ENCODE measurements at places on chromosomes 2 and 18.

GRCh38 chr2:205022841-205023240 is 477.6 kb downstream of the PARD3B start:
- DNase-seq: no peak

DNA sequence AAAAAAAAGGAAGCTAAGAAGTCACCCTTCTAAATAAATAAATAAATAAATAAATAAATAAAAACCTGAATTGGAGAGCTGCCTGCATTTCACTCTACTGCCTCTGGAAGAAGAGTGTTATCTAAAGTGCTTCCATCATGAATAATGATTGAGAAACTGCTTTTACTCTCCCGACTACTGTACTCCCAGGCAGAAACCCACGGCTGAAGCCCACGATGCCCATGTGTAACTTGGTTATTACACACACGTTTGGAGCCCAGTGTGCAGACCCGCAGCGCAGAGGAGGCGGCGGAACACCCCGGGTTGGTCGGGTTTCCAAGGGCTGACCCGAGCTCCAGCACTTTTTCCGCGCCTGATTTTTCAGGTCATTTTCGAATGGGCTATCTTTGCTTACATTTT is 697 bp upstream of the SPATS2L start:
- DNase-seq: no peak

DNA sequence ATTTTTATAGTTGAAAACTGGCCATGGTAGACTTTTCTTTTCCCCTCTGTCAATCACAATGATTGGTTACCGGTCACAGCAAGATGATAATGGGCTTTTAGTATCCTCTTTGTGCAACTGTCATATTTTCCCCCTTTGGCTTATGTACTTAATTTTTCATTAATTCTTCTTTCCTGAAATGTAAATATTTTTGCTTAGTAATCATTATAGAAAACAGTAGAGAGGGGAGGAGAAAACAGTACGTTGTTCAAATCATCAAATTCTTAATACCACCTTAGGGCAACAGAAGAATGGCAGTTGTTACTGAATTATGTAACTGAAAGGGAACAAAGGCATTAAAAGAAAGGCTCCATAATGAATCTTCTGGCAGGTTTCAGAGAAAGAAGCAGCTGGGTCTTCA is 699.0 kb downstream of the METTL4 start:
- no peak for DNase-seq

DNA sequence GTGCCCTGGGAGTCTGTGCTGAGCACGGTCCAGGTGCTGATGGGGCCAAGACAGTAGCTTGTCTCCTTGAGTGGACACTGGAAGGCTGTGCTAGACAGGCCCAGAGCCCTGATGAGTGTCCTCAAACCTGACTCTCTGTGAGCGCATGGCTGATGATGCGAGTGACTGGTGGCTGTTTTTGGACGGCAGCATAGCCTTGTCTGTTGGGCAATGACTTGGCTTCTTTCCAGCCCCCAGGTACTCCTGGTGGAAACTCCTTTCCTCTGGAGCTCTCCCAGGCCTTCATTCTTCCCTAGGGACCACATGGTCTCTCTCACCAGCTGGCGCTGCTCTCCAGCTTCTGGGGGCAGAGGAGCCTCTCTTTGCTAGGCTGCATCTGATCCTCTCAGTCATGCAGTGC is 207.6 kb upstream of the SMIM21 start:
- peak; percentile 68 for DNase-seq

Data from NCI-H510A (cell line).